EL (cell line): ENCODE measurements at places on chromosomes 13 and 19.
A peak's percentile ranks its signal among the peaks of the same experiment; 100 is the strongest.

- DNase-seq, result no peak
Measured at GRCh38 chr13:50685491-50685890, 158.0 kb downstream of the DLEU7 start.

DNA sequence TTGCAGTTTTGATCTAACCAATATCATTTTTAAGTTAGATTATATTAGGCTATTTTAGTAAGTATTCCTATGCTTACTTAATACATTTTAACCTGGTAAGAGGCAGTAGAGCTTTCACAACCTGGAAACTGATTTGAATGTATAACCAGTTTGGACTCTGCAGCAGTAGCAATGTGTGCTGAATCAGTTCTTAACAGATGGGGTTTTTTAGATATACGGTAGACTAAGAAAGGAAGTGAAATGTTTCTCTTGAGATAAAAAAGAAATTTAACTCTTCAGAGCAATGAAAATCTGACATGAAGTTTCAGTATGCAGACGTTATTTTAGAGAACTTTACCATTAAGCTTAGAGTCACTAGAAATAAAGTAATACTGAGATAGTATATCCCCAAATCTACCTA lies 2.7 kb downstream of the NBEA start:
- no peak for DNase-seq

DNA sequence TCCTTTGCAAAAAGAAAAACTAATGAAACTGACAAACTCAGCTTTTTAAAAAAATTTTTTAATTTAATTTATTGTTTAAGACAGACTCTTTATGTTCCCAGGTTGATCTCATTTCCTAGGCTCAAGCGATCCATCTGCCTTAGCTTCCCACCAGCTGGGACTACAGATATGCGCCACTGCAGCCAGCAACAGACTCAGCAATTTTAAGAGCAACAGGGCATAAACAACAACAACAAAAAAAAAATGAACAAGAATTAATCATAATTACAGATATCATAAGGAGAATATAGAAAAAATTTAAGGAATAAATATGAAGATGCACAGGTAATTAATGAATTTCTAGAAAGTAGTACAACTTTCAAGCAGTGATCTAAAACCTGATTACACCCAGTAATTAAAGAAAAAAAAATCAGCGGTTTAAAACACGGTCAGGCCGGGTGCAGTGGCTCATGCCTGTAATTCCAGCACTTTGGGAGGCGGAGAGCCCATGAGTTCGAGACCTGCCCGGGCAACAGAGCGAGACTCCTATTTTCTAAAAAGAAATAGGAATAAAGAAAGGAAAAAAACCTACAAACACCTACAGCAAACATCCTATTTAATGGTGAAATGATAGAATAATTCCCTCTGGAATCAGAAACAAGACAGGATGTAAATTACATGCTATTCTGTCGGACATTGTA lies 1.4 kb downstream of the ZNF699 start:
- peak; percentile 14 for DNase-seq

DNA sequence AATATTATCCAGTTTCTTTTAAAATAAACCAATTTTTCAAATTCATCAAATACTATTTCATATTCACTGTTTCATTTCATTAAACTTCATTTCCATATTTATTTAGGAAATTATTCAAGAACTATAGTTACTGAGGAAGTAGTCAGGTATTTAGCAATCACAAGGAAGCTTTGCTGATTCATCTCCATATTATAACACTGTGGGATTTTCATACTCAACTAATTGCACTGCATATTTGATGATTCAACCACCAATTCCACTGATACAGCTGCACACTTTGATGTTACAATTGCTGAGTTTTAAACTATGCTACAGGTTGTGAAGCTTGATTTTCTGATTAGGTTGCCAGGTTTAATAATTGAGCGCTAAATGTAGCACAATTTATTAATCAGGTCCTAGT lies 556.8 kb upstream of the SLITRK1 start:
- peak; percentile 73 for DNase-seq

DNA sequence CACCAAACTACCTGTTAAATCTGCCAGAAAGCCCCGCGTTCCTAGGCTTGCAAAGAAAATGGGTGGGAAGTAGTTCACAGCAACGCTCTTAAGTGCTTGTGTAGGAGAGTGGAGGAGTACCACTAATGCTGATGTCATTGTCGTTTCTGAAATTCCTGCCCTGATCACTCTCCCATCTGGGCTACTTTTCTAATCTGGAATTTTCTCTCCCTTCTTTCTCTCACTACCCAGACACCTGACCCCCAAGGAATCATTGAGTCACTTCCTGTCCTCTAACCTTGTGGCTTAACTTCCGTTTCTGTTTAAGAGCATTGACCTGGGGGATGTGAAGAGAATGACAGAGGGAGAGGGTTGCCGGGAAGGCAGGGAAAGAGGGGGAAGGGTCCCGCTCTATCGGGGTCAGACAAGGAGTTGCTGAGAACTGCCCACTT lies 98.7 kb downstream of the STARD13 start:
- DNase-seq, result peak; percentile 78
